ENCODE measurements at places on chromosomes 12 and 14. TPM values are rescaled to one million over a fixed set of nuclear protein-coding genes. Genes with fewer than 3 reads are reported as not detected.

The KLHDC1 gene
- polyA plus RNA-seq, result 1.2 TPM

The LAG3 gene
- polyA plus RNA-seq, result 1.4 TPM

The FGF23 gene
- polyA plus RNA-seq, result not detected

The PYGL gene
- polyA plus RNA-seq, result 21.7 TPM

Measured in sigmoid colon (tissue), 7 donors.